ENCODE measurements at places on chromosomes 11 and 22. TPM values are rescaled to one million over a fixed set of nuclear protein-coding genes. Genes with fewer than 3 reads are reported as not detected.

The PATE2 gene
- 0.22 TPM for total RNA-seq

The MS4A12 gene
- not detected for total RNA-seq

The MMP13 gene
- total RNA-seq, result not detected

The CALCA gene
- total RNA-seq, result not detected

The SF3B2 gene
- 69.2 TPM for total RNA-seq

The PICK1 gene
- 4.5 TPM for total RNA-seq

The OR51I1 gene
- total RNA-seq, result not detected

The CDC42BPG gene
- total RNA-seq, result 0.34 TPM

The TMEM80 gene
- total RNA-seq, result 11.1 TPM

The C11orf87 gene
- not detected for total RNA-seq

The ELP4 gene
- 11.2 TPM for total RNA-seq

The NPAS4 gene
- not detected for total RNA-seq

The NLRP10 gene
- under 0.01 TPM for total RNA-seq

The TAF10 gene
- 26.7 TPM for total RNA-seq

The ACAT1 gene
- 158 TPM for total RNA-seq

The ZNF408 gene
- total RNA-seq, result 4.7 TPM

The P2RX3 gene
- not detected for total RNA-seq

The ANKRD42 gene
- 2.9 TPM for total RNA-seq

The ROM1 gene
- 2.5 TPM for total RNA-seq

The EHD1 gene
- total RNA-seq, result 24.4 TPM

The TNNT3 gene
- total RNA-seq, result not detected

The MS4A14 gene
- total RNA-seq, result not detected

The PDGFD gene
- total RNA-seq, result 81.8 TPM

The CYB5R2 gene
- total RNA-seq, result 0.33 TPM

The PLAAT3 gene
- total RNA-seq, result 102 TPM

The STK33 gene
- 1.4 TPM for total RNA-seq

The RTN4RL2 gene
- total RNA-seq, result not detected

The LRP4 gene
- 1.1 TPM for total RNA-seq

The GAB4 gene
- total RNA-seq, result not detected

The EMID1 gene
- 10.0 TPM for total RNA-seq

The FAM181B gene
- total RNA-seq, result not detected

The TRPM5 gene
- total RNA-seq, result not detected

The GAL gene
- 0.17 TPM for total RNA-seq

The CHRM1 gene
- not detected for total RNA-seq

The LIF gene
- 0.34 TPM for total RNA-seq

The SAC3D1 gene
- total RNA-seq, result 5.3 TPM

The BATF2 gene
- 0.54 TPM for total RNA-seq

The OR52E8 gene
- total RNA-seq, result not detected

The DTX4 gene
- total RNA-seq, result 12.5 TPM

The PRR5 gene
- total RNA-seq, result 10.8 TPM

The TRIOBP gene
- 141 TPM for total RNA-seq

The OR9G1 gene
- total RNA-seq, result not detected

The NLRP14 gene
- total RNA-seq, result not detected

The VPREB1 gene
- not detected for total RNA-seq

The LTO1 gene
- total RNA-seq, result 12.6 TPM

The MRGPRX4 gene
- total RNA-seq, result 0.87 TPM
